ENCODE measurements at places on chromosomes 2 and 18.

- no peak for DNase-seq
Measured at GRCh38 chr18:23230686-23231085, 95.4 kb downstream of the CABLES1 start.

DNA sequence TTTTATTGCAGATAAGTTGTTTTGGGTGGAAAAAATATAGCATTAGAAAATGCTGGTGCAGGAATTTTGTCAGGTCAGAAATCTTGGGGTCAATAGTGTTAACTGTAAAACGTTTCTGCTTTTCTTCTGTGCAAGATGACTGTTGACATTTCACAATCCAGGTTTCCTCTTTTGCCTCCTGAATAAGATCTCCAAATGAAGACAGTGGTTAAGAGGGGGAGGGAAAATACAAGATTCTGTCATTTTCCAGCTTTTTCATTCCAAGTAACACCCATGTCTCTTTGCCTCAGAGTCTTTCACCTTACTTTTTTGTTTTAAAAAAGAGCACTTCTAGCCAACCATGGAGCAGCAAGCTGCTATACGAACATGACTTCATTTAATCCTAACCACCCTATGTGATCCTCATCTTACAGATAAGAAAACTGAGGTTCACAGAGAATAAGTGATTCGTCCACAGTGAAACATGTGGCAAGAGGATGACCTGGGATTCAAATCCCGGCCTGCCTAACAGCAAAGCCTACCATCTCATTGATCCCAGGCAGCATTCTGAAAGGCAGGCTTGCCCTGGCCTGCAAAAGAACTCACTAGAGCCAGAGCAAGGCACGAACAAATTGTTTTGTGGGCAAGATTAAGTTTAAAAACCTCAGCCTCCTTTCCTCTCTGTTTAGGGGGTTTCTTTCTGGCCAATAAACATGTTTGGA is 3.0 kb downstream of the PLEK start:
- no peak for DNase-seq

DNA sequence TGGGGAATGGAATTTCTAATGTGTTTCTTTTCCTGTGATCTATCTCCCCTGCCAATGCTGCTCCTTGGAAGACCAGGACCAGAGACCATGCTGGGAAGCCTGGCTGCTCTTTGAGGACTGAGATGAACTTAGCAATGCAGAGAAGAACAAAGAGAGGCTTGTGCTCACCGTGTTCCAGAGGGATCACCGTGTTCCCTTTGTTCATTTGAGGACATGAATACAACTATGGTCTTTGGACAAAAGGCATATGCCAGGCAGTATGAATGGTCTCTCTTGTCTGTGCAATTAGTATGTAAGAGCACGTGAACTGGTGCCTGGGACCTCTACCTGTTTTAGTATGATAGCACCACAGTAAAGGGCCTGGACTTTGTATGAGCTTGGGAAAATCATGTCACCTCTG is 139.9 kb downstream of the TDRD15 start:
- DNase-seq = no peak

- DNase-seq = no peak
Measured at GRCh38 chr2:156021146-156022040, 311.1 kb downstream of the NR4A2 start.

- peak; percentile 30 for DNase-seq
Measured at GRCh38 chr18:49024804-49025421, 74.1 kb upstream of the SMAD7 start.

- DNase-seq = no peak
Measured at GRCh38 chr18:37428288-37428974, 137.2 kb downstream of the CELF4 start.

DNA sequence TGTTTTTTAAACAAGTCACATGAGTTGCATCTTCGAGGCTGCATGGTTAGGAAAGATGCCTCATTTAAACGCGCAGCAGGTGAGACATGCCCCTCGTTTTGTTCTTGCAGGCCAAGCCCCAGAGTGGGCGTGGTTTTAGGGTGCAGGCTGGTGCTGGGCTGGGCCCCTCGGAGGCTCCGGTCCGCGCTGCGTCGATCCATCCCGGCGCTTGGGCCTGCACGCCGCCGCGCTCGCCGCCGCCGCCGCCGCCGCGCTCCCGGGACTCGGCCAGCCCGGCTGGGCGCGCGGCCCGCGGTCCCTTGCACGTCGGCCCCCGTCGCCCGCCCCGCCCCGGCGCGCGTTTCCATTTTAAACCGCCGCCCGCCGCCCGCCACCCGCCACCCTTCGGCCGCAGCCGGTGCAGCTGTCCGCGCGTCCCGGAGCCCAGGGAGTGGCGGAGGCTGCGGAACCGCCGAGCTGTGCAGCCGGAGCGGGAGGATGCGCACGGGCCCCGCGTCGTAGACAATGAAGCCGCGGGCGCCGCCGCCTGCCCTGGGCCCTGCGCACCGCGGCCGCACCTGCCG is 175.5 kb downstream of the AGAP1 start:
- DNase-seq = peak; percentile 49

- no peak for DNase-seq
Measured at GRCh38 chr2:216559625-216560156, 61.0 kb downstream of the RPL37A start.

DNA sequence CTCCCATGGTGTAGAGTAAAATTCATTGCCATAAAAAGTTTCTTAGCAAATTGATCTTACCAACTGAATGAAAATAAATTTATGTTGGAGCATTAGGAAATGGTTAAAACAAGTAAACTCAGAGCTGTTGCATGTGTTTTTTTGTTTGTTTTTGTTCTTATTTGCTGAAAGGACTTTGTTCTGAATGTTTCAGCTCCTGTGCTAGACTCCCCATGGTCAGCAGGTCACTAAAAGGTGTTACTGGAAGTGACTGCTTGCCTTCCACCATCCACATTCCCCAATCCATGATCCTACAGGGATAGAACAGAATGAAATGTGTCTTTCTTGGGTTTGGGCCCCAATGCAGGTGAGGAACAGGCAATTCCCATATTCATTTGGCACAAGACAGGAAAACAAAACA is 101.8 kb downstream of the ALK start:
- no peak for DNase-seq
